ENCODE measurements at places on chromosomes 5 and 9.

- DNase-seq = no peak
These were observed 368 bp upstream of the CCDC180 start for GRCh38 chr9:97307091-97307490.

DNA sequence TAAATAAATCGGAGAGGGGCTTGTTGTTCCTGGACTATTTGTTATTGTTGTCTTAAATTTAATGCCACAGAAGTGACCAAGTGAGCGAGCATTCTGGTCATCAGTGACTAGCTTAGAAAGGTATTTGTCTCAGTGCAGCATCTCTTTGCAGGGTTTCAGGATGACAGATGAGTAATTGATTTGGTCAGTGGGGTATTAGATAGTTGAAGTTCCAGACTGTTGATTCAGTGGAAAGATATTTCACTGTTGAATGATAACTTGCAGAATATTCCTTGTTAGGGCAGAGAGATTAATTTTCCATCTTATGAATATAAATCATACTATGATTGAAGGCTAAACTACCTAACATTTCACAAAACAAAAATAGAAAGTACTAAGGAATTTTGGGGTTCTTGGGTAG is 122.4 kb downstream of the TRIO start:
- DNase-seq = no peak

GRCh38 chr5:10537624-10538023 is 26.2 kb upstream of the ANKRD33B start:
- no peak for DNase-seq

GRCh38 chr9:129774791-129775447 is 22.1 kb upstream of the PTGES start:
- no peak for DNase-seq

DNA sequence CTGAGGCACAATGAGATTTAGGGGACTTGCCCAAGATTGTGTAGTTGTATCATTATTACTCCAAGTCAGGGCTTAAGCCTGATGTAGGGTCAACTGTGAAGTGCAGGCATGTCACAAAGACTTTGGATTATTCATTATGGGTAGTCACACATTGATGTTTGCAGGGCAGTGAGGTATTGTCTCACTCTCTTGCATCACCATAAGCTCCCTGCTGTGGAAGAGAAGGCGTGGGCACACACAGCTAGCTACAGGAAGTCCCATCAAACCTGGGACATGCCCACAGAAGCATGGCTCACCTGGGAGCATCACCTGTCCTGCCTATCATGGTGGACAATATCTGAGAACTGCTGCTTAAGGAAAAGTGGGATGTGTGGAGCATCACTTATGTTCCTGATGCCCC is 42.1 kb downstream of the TMOD1 start:
- DNase-seq = no peak

DNA sequence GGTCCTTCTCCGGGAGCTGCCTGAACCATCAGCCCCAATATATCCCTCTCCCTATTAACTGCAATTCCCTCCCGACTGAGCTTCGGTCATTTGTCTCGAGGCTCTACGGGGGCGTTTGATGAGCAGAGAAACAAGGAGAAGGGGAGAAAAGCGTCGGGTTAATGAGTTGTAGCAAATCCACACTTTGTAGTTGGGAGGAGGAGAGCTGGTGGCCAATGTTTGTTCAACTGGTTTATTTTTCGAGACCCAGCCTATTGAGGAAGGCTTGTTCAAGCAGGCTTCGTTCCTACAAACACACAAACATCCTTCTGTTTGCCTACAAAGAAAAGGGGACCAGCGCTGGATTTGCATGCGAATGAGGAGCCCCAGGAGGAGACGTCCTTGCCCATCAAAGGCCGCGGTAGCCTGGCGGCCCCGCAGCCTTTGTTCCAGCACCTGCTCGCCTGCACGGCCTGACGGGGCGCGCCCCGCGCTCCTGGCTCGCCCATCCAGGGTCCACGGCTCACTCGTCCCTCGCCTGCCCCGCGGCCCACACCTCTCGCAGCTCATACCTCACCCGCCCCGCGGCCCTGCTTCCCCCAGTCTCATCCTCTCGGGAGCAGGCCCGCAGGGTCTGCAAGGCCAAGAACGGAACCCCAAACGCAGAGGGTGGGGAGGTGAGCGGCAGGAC is 4.6 kb downstream of the FOXD1 start:
- DNase-seq = no peak

GRCh38 chr5:74400067-74400466 is 240.5 kb downstream of the ENC1 start:
- no peak for DNase-seq

- no peak for DNase-seq
These were observed 21.9 kb upstream of the TOR1B start for GRCh38 chr9:129781131-129781530.

- DNase-seq = no peak
These were observed 13.9 kb downstream of the KDM4C start for GRCh38 chr9:6771722-6772121.

DNA sequence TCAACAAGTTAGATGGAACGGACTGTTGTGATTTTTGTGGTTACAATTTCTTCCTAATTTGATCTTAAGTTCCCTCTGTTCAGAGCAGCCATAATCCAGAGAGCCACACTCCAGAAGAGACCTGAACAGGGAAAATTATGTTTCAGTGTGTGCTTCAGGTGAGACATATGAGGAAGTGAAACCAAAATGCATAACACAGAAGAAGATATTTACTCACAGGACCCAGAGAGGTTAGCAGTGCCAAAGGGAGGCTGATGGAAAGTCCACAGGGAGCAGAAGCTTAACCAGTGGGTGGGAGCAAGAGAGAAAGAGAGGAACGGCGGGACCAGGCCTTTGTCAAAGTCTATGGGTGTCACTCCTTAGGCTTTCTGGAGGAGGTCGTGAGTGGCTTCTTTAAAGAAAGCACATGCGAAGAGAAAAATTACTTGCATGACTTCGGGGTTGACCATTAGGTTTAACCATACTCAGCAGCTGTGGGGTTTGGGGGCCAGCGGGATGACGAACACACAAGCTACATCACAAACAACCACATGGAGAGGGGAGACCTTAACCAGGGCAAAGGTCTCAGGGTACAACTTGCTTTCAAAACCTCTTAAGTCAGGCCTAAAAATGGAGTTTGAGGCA is 141.4 kb downstream of the MED10 start:
- no peak for DNase-seq

DNA sequence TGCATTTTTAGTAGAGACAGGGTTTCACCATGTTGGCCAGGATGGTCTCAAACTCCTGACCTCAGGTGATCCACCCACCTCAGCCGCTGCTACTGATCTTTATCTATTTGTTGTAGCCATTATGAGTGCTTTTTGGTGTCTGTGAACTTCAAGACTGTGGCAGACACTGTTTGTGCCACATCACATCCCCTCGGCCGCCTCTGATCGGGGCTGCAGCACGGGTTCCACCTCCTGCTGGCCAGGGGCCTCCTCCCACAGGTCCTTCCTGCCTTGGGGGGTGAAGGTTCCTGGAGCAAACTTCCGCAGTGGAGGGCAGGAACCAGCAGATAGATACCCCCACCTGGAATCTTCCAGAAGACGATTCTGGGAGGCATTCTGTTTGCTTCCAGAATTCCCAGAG is 98.5 kb downstream of the C9orf50 start:
- no peak for DNase-seq

- DNase-seq = no peak
These were observed 49.5 kb downstream of the SEMA4D start for GRCh38 chr9:89448381-89448780.

GRCh38 chr5:1156033-1156753 is 44.3 kb upstream of the SLC12A7 start:
- DNase-seq = no peak

DNA sequence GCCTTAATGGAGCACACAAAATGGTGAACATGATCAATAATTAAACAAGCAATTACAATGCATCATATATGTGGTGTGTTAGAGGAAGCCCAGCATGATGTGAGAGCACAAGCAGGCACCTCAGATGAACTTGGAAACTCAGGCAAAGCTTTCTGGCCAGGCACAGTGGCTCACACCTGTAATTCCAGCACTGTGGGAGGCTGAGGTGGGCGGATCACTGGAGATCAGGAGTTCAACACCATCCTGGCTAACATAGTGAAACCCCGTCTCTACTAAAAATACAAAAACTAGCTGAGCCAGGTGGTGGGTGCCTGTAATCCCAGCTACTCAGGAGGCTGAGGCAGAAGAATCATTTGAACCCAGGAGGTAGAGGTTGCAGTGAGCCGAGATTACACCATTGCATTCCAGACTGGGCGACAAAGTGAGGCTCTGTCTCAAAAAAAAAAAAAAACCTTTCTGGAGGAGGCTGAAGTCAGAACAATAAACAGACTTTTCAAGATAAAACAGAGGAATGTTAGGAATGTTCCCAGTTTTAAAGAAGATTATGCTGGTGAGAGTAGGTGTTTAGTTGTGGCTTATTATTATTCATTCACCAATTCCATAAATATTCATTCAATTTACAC is 159.4 kb downstream of the CEMIP2 start:
- DNase-seq = no peak
